ENCODE measurements at places on chromosomes 7 and 10.

DNA sequence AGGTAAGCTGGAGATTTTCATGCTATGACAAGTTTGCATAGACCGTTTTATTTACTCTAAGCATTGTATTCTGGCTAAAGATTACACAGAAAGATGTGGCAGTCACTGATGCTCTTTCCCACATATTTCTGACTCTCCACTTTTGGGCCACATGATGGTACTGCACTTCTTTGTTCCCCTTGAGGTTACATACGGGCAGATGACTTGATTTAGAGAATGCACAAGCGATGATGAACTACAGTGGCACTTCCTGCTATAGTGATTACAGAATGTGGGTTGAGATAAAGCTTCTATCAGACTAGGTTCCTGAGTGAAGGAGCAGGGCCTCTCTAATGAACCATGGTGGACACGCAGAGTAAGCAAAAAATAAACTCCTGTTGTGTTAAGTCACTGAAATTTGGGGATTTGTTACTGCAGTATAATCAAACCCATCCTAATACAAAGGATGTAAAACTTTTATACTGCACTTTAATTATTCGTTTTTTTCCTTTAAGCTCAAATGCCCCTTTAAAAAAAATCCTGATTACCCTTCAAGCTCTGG, 177.9 kb downstream of the TAX1BP1 start:
- DNase-seq, result no peak

GRCh38 chr7:1810961-1811849, 141.1 kb downstream of the ELFN1 start:
- no peak for DNase-seq

- DNase-seq, result no peak
Measured at GRCh38 chr10:80461208-80462183, 7.4 kb downstream of the TSPAN14 start.

- no peak for DNase-seq
Measured at GRCh38 chr10:71848325-71849275, 2.5 kb downstream of the PSAP start.

DNA sequence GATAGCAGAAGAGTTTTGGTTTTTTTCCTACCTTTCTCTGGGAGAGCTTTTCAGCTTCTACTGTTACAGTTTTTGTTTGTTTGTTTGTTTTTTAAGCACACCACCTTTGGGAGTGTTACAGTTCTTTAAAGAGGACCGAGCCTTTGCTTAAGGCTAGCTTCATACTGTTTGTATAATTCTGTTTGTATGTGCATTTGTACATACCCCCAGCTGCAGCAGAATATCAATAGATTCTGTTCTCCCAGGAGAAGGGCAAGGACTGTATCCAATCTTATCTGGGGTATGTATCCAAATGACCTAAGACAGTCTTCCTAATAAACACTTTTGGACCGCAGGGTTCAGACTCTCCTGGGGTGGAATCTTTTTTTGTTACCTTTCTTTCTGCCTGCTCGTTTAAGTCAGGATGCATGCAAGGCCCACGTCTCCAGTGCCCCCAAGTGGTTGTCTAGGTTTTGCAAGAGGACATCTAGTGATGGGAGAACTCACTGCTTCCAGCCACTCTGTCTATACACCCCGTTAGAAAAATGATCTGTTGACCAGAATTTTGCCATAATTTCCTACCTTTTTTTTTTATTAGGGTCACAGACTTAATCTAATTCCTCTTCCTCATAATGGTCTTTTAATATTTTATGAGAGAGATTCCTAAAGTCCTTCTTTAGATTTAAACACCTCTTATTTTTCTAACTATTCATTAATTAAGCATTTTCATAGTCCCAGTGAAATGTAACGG, 23.9 kb downstream of the NRF1 start:
- peak; percentile 79 for DNase-seq

DNA sequence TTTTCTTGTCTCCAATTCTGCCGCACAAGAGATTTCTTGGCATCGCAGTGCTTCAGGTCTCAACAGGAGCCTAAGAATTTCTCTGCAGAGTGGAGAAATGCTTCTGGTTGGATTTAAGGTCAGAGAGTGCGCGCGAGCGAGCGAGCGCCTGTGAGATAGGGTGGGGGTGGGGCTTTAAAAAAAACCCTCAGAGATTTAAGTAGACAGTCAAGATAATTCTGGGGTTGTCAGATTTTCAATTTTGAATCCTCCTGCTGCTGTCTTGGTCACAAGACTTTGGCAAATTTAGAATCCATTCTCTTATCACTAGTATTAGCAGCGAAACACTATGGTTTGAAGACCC, 49.7 kb downstream of the CPEB3 start:
- peak; percentile 25 for DNase-seq

GRCh38 chr7:148916186-148916585, 32.1 kb upstream of the EZH2 start:
- DNase-seq, result no peak

GRCh38 chr7:50528266-50529092, 36.7 kb downstream of the DDC start:
- DNase-seq, result no peak

GRCh38 chr7:17304926-17305325, 6.5 kb downstream of the AHR start:
- no peak for DNase-seq

DNA sequence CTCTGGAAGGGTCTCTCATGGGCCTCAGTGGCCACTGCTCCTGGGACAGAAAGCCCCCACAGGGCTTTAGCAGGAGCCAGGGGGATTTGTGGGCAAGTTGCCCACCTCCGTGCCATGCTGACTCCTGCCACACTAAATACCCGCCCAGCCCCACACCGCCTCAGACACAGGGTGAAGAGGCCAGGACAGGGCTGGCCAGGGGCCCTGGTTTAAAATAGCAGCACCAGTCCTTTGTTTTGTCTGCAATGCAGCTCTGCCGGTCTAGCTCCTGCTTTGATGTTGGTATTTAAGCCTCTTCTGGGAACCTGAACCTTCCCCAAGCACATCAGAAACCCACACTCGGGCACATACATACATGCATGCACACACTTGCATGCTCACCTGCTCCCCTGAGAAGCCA, 14.4 kb upstream of the TNRC18 start:
- DNase-seq, result no peak

- no peak for DNase-seq
Measured at GRCh38 chr7:42167206-42167605, 69.8 kb downstream of the GLI3 start.

DNA sequence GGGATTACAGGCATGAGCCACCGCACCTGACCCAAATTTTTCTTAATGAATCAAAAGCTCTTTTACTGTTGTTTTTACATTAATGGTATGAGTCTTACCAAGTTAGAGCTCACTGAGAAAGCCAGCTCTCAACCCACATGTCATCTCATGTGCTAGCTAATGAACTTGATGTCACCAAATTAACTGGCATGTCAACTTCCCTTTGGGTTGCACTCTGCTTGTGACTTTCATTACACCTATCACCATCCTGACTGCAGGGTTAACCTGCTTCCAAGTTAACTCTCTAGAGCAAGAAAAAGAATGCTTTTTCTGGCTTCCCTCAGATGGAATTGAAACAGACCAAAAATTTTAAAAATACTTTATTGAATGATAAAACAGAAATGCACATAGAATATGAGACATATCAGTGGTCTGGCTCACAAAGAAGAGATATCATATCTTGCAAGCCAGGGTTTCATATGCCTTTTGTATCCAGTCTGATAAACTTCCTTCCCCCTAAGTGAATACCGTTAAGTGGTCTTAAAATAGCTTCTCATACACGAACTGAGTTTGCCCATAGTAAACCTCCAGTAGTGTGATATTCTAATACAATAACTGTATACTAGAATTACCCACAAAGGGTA, 42.9 kb upstream of the TRIM24 start:
- no peak for DNase-seq

- no peak for DNase-seq
Measured at GRCh38 chr7:45890902-45891461, 2.7 kb downstream of the IGFBP1 start.

DNA sequence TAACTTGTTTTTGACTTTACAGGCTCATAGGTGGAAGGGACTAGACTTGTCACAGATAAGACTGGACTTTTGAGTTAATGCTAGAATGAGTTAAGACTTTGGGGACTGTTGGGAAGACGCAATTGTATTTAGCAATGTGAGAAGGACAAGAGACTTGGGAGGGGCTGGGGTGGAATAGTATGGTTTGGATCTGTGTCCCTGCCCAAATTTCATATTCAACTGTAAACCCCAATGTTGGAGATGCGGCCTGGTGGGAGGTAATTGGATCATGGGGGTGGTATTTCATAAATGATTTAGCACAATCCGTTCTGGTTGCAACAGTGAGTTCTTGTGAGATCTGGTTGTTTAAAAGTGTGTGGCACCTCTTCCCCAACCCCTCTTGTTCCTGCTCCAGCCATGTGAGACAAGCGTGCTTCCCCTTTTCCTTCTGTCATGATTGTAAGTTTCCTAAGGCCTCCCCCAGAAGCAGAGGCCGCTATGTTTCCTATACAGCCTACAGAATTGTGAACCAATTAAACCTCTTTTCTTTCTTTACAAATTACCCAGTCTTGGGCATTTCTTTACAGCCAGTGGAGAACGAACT, 22.6 kb downstream of the RNF216 start:
- no peak for DNase-seq

DNA sequence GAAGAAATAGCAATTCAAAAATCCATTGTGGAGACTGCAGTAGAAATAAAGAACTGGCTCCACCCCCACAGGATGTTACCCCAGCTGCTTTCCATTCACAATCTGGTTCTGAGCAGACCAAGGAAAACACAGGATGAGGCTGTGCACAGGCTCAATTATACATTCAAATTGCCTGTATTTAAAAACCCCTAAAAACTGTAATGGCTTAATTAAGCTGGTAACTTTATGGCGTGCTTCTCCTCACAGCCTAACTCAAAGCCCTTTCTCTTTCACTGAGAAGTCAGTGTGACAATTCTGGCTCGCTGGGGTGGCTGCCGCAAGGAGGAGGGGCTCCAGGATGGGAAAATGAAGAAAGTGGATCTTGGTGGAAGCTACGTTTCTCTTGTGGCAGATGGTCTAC, 1191.1 kb downstream of the SORCS1 start:
- peak; percentile 15 for DNase-seq

GRCh38 chr7:24843821-24844434, 86.7 kb upstream of the GSDME start:
- no peak for DNase-seq
